CD4-positive, alpha-beta T cell treated with Interleukin-4 for 4 hours (primary cell): ENCODE measurements at places on chromosomes 16 and 17.

DNA sequence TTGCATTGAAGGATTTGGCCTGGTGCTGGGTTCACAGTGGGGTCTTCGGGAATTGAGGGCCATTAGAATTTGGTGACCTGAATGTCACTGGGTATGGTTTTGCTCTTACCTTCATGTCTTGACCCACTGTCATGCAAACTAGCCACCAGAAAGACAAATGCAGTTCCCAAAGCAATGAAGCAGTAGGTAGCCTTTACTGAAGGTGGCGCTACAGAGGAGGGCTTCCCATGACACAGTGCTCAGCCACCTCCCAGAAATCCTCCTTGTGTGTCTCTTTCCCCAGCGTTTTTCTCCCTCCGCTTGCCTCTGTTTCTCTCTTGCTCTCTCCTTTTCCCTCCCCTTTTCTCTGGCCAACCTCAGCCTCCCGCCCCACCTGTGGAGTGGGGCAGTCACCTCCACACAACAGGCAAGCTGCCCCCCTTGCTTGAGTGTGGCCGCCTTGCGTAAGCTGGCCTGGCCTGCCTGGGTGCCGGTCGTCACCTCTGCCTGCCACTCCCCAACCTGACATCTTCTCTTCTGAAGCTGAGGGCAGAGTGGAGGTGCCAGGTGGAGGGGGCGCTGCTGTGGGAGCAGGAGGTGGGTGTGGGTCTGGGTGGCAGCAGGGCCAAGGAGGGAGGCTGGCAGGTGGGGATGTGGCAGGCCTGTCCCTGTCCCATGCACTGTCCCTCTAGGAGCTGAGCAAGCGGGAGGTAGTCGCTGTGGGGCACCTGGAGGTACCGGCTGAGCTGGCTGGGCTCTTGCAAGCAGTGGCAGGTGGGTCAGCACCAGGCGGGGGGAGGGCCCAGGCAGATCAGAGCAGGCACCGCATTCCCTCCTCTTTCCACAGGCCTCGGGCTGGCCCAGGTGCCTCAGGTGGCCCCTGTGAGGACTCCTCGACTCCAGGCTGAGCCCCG, 34.7 kb downstream of the MYO15A start:
- DNase-seq: no peak

- DNase-seq: no peak
These were observed 16.5 kb downstream of the SCNN1B start for GRCh38 chr16:23318639-23319038.

GRCh38 chr16:1953734-1954133, 755 bp downstream of the RPL3L start:
- DNase-seq: no peak

DNA sequence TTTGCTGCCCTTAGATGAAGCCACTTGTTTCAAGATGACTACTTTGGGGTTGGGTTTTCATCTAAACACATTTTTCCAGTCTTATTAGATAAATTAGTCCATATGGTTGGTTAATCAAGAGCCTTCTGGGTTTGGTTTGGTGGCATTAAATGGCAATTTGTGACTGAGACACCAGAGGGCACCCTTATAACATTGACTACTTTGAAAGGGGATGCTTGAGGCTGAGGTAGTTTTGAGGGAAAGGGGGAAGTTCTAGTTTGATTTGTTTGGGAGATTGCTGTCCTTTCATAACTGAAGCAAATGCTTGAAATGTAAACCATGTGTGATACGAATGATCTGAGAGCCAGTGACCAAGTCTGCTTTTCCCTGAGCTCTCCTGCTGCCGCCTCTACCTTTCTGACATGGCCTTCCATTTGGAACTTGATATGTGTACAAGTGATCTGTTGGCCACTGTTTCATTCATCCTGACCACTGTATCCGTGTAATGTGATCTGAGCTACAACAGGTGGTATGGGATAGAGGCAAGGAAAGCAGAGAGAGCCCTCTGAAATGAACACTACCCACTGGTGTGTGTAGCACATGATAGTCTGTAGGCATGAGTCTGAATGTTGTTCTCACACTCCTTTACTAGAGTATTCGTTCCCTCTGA, 5.8 kb upstream of the RARA start:
- DNase-seq: peak; percentile 76

GRCh38 chr16:83854420-83854819, 44.5 kb upstream of the MLYCD start:
- DNase-seq: no peak

GRCh38 chr17:74529243-74529642, 2.0 kb downstream of the CD300LB start:
- no peak for DNase-seq
